Choroid plexus epithelial cell (primary cell): ENCODE measurements at places on chromosomes 16 and 17.

DNA sequence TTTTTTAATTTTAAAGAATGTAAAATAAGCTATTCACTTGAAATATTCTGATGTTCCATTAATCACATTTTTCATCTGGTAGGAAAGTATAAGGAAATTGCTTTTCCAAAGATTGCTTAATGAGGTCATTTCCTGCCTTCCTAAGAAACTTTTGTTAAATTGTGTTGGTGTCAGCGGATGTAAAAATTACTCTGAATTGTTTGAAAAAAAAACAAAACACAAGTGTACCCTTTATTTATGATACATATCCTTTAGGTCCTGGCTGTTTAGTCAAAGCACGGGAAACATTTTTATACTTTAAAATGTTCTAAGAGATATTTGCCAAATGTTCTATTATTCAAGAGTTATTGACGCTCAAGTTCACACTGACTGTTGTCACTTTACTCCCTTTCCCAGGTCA lies 1357.4 kb upstream of the GOT2 start:
- DNase-seq, result no peak

- no peak for DNase-seq
These were observed 4.3 kb downstream of the ZNF629 start for GRCh38 chr16:30782486-30783279.

- no peak for DNase-seq
These were observed 86.7 kb upstream of the XYLT1 start for GRCh38 chr16:17557480-17557879.

- DNase-seq, result no peak
These were observed 115.2 kb upstream of the KIF2B start for GRCh38 chr17:53707566-53707965.

GRCh38 chr16:73231944-73232554 lies 184.1 kb upstream of the ZFHX3 start:
- no peak for DNase-seq

DNA sequence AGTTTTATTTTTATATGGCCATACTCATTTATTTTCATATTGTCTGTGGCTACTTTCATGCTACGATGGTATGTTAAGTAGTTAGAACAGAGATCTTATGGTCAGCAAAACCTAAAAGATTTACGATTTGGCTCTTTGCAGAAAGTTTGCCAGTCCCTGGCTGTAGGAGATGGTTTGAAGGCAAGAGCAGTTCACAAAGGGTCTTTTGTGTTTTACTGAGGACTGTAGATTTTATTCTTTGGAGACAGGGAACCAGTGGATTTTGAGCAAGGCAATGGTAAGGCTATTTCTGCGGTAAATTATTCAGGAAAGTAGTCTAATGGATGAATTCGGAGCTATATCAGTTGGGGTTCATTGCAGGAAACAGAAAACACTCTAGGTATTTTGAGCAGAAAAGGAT lies 90.7 kb downstream of the WWP2 start:
- DNase-seq, result no peak

DNA sequence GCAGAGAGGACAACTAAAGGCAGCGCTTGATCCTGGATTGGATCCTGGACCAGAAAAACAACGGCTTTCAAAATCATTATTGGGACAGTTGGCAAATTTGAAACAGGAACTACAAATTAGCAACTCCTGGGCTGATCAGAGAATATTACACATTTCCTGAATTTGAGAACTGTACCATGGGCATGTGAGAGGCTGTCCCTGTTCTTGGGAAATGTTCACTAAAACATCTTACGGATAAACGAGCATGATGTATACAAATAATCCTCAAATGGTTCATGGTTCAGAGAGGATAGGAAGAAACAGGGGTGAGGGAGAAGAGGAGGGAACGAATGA lies 2.3 kb upstream of the ITGAE start:
- DNase-seq, result no peak

DNA sequence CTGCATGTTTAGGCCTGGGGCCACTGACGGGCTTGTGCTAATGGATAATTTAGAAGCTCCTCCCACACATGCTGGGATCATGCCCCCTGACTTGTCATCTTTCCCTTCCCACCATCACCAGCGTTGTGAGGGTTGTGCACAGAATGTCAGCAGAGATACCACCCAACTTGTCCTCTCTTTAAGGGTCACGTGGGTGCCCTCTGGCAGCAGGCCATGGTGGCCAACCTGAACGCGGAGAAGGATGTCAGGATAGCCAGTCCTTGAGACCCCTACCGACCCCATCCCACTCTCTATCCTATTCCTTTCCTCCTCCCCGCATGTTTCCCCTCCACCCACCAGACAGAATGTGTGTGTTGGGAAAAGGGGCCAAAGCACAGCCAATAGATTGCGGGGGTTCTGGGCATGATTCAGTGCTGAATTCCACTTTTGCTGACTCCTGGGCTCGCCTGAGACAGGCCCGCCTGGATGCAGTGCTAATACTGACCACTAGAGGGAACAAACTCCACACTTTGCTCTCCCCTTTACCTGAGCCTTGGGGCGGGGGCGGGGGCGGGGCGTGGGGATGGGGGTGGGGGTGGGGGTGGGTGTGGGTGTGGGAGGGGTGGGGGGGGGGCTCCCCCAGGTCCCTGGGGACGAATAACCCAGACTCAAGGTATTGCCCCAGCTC lies at the start of gene GH2:
Gene GH2, minus strand, starts transcription at position 10 of the 667 bp plus-strand sequence. CDS start 143 bp downstream, outside the sequence.
- DNase-seq, result peak; percentile 62
